ENCODE measurements at places on chromosomes 4 and X. TPM values are rescaled to one million over a fixed set of nuclear protein-coding genes. Genes with fewer than 3 reads are reported as not detected.
A peak's percentile ranks its signal among the peaks of the same experiment; 100 is the strongest.

STARD8 gene
- 0.05 TPM for total RNA-seq

DNA sequence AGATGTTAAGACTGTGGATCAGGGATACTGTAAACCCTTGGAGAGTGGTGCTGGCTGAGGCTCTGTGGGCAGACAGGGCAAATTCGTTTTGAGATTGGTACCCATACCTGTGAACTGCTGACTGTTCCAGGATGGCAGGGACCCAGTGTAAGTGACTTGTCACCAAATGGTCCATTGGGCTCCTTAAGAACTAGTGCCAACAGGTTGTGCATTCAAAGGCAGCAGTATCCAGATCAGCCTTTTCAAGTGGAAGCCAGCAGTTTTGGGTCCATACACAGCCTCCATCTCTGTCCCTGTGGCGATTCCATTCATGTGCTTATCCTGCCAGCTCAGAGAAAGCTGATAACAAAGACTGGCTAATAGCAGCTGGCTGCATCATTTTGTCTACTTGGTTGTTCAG, 84.0 kb upstream of the SCOC start:
- DNase-seq, result no peak
- no peaks in the 10 kb centered on the region for H3K36me3 ChIP-seq
- no peaks in the 10 kb centered on the region for H3K4me1 ChIP-seq
- no peaks in the 10 kb centered on the region for H3K27me3 ChIP-seq
- no peak overlapping the region for H3K4me3 ChIP-seq
- H3K27ac ChIP-seq, result no peak overlapping the region

- H3K4me3 ChIP-seq, result no peak overlapping the region
- H3K27ac ChIP-seq, result no peak overlapping the region
- no peaks in the 10 kb centered on the region for H3K4me1 ChIP-seq
- H3K27me3 ChIP-seq, result no peaks in the 10 kb centered on the region
- no peak for DNase-seq
- H3K36me3 ChIP-seq, result no peaks in the 10 kb centered on the region
These were observed 368.5 kb upstream of the PABPC5 start for GRCh38 chrX:91066104-91066503.

DNA sequence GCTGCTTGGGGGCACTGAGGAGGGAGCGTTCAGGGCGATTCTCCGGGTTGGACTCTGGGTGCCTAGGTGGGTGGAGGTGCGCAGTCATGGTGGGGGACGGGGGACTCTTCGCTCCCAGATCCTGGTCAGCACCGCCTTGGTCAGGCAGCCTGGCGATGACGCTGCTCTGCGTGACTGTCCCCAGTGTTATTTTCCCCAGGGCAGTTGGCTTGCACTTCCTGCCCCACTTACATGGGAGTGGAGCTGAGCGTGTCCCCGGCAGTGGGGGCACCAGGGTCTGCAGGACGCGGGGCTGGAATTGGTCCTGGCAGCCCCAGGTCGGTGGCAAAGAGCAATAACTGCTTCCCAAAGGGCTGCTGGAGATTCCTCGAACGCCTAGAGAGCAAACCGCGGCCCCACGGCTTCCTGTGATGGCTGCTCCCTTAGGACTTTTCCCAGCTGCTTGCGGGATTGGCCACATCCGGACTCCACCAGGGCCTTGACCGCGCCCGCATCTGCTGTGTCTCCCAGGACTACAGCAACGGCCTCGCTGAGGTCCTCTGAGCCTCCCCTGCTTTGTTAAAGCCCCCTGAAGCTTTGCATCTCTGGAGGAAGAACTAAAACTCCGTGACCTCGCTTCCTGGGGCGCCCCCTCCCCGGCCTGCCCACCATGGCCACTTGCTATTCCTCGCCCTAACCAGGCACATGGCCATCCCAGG, 35.3 kb upstream of the GPR78 start:
- no peak overlapping the region for H3K4me3 ChIP-seq
- no peaks in the 10 kb centered on the region for H3K4me1 ChIP-seq
- no peak for DNase-seq
- H3K27ac ChIP-seq, result no peak overlapping the region
- no peaks in the 10 kb centered on the region for H3K36me3 ChIP-seq

DNA sequence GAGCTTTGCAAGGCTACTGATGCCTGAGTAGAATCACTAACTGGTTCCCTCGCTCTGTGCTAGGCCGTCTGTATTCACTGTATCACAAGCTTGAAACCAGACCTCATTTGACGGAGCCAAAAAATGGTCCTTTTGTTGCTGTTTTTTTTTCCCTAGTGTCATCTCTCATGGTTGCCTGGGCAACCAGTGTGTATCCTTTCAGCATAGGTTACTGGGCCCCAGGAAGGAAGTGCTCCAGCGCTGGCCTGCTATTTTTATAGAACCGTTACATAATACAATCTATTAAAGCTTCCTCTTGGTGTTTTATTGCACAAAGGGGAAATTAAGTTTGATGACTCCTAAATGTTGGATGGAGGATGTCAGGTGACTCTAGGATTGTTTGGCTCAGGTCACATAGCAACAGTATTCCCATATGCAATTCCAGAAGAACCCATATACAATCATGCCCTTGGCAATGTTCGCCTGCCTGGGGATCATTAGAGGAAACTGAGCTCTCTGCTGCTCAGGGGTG, 220.4 kb downstream of the SPRY1 start:
- peak overlapping the region; percentile 5 for H3K27ac ChIP-seq
- no peaks in the 10 kb centered on the region for H3K36me3 ChIP-seq
- H3K4me3 ChIP-seq, result no peak overlapping the region
- H3K27me3 ChIP-seq, result no peaks in the 10 kb centered on the region

- H3K4me1 ChIP-seq, result no peaks in the 10 kb centered on the region
- no peak overlapping the region for H3K4me3 ChIP-seq
- no peak for DNase-seq
- no peaks in the 10 kb centered on the region for H3K27me3 ChIP-seq
These were observed 37.8 kb upstream of the TACR3 start for GRCh38 chr4:103757631-103758030.

RIBC1 gene
- 0.86 TPM for total RNA-seq

- no peak overlapping the region for H3K27ac ChIP-seq
- H3K27me3 ChIP-seq, result peaks cover 16% of the 10 kb centered on the region
- H3K4me3 ChIP-seq, result no peak overlapping the region
- peaks cover 28% of the 10 kb centered on the region for H3K4me1 ChIP-seq
- no peaks in the 10 kb centered on the region for H3K36me3 ChIP-seq
These were observed 5.0 kb upstream of the SLC26A1 start for GRCh38 chr4:998096-998691.

DNA sequence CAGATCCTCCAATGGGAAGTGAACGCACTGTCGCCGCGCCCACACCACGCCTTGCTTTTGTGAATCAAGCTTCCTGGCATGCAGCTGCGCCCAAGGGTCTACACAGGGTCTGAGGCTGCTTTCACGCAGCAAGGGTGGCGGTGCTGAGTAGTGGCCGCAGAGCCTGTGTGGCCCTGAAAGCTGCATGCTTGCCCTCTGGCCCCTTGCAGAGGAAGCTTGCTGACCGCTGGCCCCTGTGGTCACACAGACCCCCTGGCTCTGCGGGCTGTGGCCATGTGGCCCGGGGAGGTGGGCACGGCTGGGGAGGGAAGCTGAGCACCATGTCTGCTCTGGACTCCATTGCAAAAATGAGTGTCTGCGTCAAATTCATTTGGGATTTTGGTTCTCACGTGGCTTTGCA, 8.8 kb downstream of the DOK7 start:
- H3K36me3 ChIP-seq, result no peaks in the 10 kb centered on the region
- DNase-seq, result no peak
- H3K4me1 ChIP-seq, result no peaks in the 10 kb centered on the region
- H3K4me3 ChIP-seq, result no peak overlapping the region
- peaks cover 8% of the 10 kb centered on the region for H3K27me3 ChIP-seq

GRCh38 chr4:98617358-98618047, 40.9 kb downstream of the TSPAN5 start:
- peaks cover 13% of the 10 kb centered on the region for H3K4me1 ChIP-seq
- H3K4me3 ChIP-seq, result no peak overlapping the region

DNA sequence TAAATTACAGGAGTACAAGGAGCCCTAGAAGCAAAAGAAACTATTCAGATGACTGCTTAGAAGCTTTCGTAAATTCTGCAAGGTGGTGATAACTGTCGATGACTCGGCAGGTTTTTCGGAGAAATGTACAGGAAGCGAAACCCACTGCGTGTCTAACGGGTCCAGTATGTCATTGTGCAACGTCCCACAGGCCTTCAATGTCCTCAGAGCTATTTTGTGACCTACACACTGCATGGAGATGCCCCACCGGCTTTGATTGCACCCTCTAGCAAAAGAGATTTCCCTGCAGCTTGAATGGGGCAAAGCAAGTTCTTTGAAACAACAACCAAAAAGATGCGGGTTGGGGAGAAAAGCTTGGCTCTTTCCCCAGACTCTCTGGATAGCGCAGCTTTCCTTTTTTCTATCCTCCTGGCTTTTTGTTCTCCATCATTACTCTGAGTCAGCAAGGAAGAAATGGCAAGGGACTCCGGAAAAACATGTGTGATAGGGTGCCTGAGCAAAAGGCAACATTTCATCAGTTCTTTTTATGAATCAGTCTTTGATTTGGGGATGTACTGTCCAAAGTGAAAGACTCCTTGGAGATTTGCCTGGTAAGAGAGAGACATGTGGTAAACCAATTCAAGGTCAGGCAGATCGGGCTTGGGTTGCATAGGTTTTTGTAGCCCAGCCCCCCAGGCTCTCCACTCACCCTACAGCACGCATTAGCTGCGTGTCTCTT, 112.0 kb upstream of the TBL1X start:
- peak overlapping the region; percentile 70 for H3K4me3 ChIP-seq
- H3K4me1 ChIP-seq, result peaks cover 27% of the 10 kb centered on the region
- no peaks in the 10 kb centered on the region for H3K27me3 ChIP-seq
- no peak for DNase-seq
- H3K36me3 ChIP-seq, result no peaks in the 10 kb centered on the region

- no peak for DNase-seq
- H3K4me1 ChIP-seq, result no peaks in the 10 kb centered on the region
- no peaks in the 10 kb centered on the region for H3K36me3 ChIP-seq
- H3K27me3 ChIP-seq, result peaks cover 3% of the 10 kb centered on the region
- no peak overlapping the region for H3K27ac ChIP-seq
These were observed 1.4 kb upstream of the C4orf50 start for GRCh38 chr4:6019316-6020263.

GRCh38 chrX:105282077-105282476, 61.6 kb upstream of the TEX13A start:
- no peaks in the 10 kb centered on the region for H3K36me3 ChIP-seq
- no peak overlapping the region for H3K27ac ChIP-seq
- H3K27me3 ChIP-seq, result no peaks in the 10 kb centered on the region
- H3K4me3 ChIP-seq, result no peak overlapping the region
- H3K4me1 ChIP-seq, result no peaks in the 10 kb centered on the region
- DNase-seq, result no peak

DNA sequence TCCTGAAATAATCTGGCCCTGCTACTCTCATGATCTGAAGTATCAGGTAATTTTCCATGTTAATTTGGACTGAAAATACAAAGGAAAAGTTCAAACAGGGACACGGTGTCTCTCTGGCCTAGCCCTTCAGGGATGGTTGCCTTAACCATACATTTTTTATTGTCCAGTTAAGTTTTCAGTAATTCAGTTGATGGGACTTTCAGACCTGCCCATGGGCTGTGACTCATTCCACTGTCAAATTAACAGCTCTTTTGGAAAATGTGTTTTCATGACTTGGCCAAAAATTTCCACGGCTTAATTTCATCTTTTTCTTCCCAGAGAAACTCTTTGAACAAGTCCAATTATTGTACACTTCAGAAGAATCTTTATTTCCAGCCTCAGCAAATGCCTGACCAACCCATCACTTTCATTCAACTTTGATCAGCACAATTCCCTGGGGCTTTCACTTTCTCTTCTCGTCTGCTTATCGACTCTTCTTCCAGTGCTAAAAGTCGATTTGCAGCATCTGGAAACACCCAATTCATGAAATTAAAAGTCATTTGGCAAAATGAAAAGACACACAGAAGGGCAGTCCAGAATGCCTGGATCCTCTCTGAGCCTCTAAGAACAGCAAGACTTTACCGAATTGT, 293.9 kb downstream of the RAB28 start:
- H3K4me1 ChIP-seq, result no peaks in the 10 kb centered on the region
- no peak for DNase-seq
- no peaks in the 10 kb centered on the region for H3K36me3 ChIP-seq
- peaks cover 2% of the 10 kb centered on the region for H3K27me3 ChIP-seq
- H3K4me3 ChIP-seq, result no peak overlapping the region

DNA sequence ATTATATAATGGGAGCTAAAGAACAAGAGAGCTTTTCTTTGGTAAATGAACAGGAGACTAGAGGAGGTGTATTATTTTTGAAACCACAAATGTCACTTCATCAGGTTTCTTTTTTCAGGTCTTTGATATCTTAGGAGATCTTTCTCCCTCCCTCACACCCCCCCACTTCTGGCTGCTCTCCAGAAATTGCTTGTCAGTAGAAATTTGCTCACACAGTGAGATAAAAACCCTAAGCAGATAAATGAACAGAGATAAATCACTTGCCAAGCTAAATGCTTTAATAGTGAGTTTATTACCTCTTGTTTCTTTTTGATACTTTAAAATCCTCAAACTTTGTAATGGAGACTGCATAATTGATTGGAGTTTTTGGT, 421.2 kb upstream of the TENM3 start:
- H3K4me1 ChIP-seq, result no peaks in the 10 kb centered on the region
- no peak overlapping the region for H3K27ac ChIP-seq
- no peak overlapping the region for H3K4me3 ChIP-seq
- no peaks in the 10 kb centered on the region for H3K27me3 ChIP-seq
- H3K36me3 ChIP-seq, result no peaks in the 10 kb centered on the region

DNA sequence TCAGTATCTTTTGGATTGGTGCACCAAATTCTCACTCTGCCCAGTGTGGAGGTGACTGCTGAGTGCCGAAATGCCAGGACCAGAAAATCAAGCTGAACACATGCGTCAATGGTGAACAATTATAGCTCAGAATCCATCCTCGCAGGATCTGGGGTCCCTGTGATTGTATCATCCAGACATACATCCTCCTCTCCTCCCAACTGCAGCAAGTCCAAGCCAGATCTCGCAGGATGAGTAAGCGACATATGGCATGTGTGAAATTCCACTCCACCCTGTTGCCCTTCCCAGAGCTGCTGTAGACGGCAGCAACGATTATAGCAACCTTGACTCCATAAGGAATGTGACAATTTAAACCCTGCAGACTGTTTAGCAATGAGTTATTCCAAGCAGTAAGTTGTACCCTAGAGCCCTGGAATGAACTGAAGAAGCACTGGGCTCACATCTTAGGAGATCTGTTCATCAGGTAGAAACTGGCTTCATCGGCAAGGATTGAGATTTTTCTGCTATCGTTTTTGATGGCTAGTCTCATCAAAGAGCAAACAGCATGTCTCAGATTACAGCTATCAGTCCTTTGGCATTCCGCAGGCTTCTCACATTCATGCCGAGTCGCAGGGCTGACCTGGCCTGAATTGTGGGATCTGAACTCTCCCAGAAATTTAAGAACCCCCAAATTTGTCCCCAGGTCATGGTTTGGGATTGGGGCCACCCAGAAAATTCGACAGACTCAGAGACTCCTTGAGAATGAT, 35.5 kb upstream of the SORBS2 start:
- H3K27ac ChIP-seq, result no peak overlapping the region
- no peak overlapping the region for H3K4me3 ChIP-seq
- no peaks in the 10 kb centered on the region for H3K27me3 ChIP-seq
- H3K4me1 ChIP-seq, result no peaks in the 10 kb centered on the region

Data from activated B cell treated with CpG ODN at 0.5 μM for 24 hours (primary cell).